ENCODE measurements at places on chromosomes 3 and 15. TPM values are rescaled to one million over a fixed set of nuclear protein-coding genes. Genes with fewer than 3 reads are reported as not detected.

- no peak for DNase-seq
- no peak overlapping the region for H3K27ac ChIP-seq
- H3K27me3 ChIP-seq, result no peaks in the 10 kb centered on the region
- no peaks in the 10 kb centered on the region for H3K36me3 ChIP-seq
These were observed 61.9 kb downstream of the ANO10 start for GRCh38 chr3:43559961-43560360.

DNA sequence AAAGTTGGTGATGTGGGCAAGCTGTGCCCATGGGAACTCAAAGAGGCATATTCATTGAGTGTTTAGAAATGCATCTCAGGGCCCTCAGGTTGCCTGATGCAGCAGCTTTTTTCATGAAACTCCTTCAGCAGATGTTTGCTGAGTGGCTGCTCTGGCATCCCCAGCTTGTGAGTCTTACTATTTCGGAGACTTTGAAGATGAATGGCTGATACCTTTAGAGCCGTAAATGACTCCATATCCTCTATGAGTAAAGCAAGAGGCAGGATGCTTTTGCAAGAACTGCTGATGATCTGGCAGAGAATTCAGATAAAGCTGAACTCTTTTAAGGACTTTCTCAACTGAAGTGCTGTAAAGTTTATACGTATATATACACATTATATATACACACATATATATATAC lies 384.3 kb downstream of the CACNA2D3 start:
- DNase-seq, result no peak
- no peak overlapping the region for H3K4me3 ChIP-seq
- no peak overlapping the region for H3K27ac ChIP-seq
- no peaks in the 10 kb centered on the region for H3K27me3 ChIP-seq

- no peaks in the 10 kb centered on the region for H3K36me3 ChIP-seq
- no peak overlapping the region for H3K4me3 ChIP-seq
- no peaks in the 10 kb centered on the region for H3K27me3 ChIP-seq
- H3K4me1 ChIP-seq, result peaks cover 61% of the 10 kb centered on the region
- DNase-seq, result no peak
These were observed 41.1 kb upstream of the NEDD4 start for GRCh38 chr15:56034514-56034913.

GRCh38 chr3:15651396-15651795 lies 49.9 kb downstream of the BTD start:
- H3K4me1 ChIP-seq, result no peaks in the 10 kb centered on the region
- no peaks in the 10 kb centered on the region for H3K36me3 ChIP-seq
- H3K27me3 ChIP-seq, result no peaks in the 10 kb centered on the region
- no peak for DNase-seq
- no peak overlapping the region for H3K27ac ChIP-seq

The MED12L gene
- total RNA-seq, result 21.5 TPM

The SLC9C1 gene
- total RNA-seq, result 0.23 TPM

DNA sequence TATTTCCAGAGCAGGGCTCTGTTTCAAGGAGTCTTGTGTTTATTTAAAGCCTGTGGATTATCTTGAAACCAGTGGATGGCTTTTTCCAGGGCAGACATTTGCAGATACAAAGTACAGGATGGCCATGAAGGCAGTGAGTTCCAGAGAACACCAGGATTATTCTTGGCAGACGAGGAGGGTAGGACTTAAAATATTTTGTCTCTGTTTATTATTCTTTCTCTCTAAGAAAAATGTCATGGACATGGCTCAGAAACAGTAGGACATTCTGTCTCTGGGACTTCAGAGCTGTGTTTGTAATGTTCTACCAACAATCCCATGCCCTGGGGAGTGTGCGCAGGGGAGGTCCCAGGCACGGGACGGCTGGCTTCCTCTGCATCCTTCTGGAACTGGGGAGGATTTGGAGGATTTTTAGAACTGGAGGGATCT lies 125.9 kb downstream of the ATP10A start:
- H3K27ac ChIP-seq, result no peak overlapping the region
- H3K36me3 ChIP-seq, result no peaks in the 10 kb centered on the region
- DNase-seq, result no peak
- no peak overlapping the region for H3K4me3 ChIP-seq
- H3K27me3 ChIP-seq, result no peaks in the 10 kb centered on the region

DNA sequence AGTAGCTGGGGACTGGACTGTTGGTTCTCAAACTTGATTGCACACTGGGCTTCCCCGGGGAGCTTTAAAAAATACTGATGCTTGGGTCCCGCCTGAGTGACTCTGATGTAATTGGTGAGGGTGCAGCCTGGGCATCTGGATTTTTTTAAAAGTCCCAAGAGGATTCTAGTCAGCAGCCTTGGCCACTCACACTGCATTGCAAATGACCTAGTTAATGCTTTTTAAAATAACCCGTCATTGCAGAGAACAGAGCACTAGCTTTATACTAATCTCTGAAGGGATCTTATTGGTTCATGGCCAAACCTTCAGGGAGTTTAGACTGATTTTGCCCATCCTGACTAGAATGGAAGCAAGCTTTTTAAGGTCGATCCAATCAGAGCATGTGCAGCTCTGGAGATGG lies 310.6 kb upstream of the PROK2 start:
- no peak overlapping the region for H3K27ac ChIP-seq
- H3K27me3 ChIP-seq, result no peaks in the 10 kb centered on the region
- H3K4me3 ChIP-seq, result no peak overlapping the region
- no peaks in the 10 kb centered on the region for H3K36me3 ChIP-seq
- H3K4me1 ChIP-seq, result no peaks in the 10 kb centered on the region
- no peak for DNase-seq
